CD4-positive, alpha-beta T cell treated with Interleukin-1 beta for 1 hour (primary cell): ENCODE measurements at places on chromosomes 7 and 10.
A peak's percentile ranks its signal among the peaks of the same experiment; 100 is the strongest.

GRCh38 chr7:141288626-141289025, 214.8 kb downstream of the TMEM178B start:
- no peak for DNase-seq

GRCh38 chr7:27153526-27153925, 1.1 kb upstream of the HOXA3 start:
- DNase-seq = no peak

DNA sequence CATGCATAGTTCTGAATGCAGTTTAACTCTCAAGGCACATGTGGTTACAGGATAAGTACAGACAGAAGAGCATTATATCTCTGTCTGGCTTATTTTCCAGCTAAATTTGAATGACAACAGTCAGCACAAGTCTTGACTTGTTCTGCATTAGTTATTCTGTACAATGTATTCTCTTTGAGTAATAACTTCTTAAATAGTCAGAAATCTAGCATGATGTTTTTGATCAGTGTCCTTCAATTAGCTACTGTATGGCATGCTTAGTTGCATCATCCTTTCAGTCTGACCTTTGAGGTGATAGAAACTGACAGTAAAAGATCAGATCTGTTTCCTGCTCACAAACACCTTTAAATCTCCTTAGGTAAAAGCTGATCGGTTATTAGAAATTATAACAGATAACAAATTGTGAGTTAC, 118.1 kb downstream of the ARL4A start:
- no peak for DNase-seq

- no peak for DNase-seq
These were observed 529.5 kb upstream of the PCDH15 start for GRCh38 chr10:55330486-55330885.

DNA sequence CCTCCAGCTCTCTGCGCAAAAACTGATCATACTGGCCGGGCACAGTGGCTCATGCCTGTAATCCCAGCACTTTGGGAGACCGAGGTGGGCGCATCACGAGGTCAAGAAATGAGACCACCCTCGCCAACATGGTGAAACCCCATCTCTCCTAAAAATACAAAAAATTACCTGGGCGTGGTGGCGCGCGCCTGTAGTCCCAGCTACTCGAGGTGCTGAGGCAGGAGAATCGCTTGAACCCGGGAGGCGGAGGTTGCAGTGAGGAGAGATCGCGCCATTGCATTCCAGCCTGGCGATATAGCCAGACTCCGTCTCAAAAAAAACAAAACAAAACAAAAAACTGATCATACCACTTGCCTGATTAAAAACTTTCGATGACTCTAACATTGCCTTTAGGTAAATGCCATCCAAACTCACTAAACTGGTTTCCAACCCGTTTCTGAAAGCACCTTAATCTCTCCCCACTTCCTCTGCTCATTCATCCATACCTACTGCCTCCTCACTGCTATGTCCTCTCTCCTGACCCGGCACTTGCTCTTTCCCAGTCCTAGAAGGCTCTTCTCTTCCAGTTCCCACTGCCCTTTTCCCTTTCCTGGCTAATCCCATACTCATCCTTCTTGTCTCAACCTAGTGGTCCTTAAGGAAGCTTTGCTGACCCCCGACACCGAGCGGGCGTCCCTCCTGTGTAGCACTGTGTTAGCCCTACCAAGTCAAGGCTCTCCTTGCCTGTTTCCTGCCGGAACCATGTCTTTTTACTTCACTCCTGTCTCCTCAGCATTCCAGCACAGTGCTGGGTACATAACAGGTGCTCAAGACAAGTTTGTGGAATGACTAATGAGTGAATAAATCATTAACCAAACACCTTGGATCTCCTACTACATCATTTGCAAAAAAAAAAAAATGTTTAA, 686 bp upstream of the MIOS start:
- no peak for DNase-seq

DNA sequence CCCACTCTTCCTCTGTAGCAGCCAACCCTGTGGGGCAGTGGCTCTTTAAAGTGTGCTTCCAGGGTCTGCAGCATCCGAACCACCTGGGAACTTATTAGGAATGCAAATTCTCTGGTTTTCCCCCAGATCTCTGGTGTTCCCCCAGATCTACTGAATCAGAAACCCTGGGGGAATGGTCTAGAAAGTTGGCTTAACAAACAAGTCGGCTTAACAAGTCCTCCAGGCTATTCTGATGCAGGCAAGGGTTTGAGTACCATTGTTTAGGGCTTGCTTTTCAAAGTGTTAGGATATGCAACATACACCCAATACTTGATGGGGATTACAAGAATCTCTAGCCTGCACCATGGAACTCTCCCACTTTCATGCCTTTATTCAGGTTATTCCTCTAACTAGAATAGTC, 126.3 kb downstream of the RALA start:
- no peak for DNase-seq

DNA sequence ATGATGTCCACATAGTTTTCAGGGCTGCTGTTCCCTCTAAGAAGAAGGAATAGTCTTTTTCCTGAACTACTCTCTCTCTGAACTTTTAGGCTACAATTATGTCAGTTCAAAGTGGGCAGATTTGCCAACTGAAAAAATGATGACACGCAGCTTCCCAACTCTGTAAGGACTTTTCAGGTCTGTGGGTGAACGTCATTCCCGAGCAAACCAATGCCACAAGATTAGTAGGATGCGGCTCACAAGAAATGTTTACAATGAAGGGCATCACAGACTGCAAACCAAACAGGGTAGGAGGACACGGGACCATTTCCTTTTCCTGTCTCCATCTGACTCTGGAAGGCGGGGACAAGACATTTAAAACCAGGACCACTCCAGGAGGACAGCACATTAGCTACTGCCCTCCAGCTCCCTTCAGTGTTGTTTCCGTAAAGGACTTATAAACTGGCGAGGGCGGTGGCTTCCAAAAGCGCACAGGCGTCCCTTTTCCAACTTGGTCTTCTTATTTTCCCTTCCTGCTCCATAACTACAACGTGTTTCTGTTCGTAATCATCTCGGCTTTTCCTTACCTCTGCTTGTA, 539 bp upstream of the MKLN1 start:
- peak; percentile 33 for DNase-seq

- no peak for DNase-seq
These were observed 162.2 kb downstream of the PKD1L1 start for GRCh38 chr7:47785923-47786556.

DNA sequence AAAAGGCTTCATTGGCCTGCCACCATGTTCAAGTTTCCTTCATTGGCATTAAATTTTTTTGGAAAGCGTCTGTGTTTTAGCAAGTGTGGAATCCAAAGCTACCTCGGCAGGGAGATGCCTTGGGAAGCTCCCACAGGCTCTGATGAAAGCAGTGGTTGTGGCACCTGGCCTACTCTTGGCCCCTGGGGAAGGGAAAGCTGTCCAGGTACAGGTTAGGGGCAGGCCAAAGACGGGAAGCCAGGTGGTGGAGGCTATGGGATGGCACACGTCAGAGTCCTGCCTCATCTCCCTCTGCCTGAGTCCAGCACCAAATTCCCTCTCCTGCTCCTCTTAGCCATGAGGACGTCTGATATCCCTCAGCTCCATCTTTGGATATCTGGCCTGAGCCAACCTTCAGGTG, 49.7 kb downstream of the C10orf120 start:
- no peak for DNase-seq

DNA sequence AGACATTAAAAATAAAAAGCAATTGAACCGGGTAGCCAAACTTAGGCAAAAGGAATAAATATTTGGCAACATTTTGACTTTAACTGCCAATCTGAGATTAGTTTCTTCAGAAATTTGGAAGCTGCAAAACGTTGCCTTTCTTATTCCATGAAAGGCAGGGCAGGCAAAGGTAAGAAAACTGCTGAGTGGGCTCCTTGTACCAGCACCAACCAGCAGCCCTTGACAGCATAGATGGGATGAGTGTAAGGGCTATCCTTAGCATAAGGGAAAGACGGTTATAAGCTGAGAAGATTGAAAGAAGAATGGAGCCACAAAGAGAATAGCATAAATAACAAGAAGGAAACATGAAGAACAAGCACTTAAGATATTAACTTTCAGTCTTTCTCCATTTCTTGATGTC, 28.6 kb downstream of the AP3M1 start:
- DNase-seq = no peak

DNA sequence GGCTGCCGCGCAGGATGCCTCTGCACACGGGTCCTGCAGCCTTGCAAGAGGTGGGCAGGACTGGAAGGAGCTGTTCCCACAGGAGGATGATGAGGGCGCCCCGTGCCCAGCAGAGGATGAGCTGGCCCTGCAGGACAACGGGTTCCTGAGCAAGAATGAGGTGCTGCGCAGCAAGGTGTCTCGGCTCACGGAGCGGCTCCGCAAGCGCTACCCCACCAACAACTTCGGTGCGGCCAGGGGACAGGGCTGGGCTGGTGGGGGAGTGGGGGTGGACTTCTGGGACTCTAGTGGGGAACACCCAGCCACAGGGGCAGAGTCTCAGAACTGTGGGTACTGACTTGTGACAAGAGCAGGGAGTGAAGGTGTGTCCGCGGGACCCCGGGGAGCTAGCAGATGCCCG, 16.0 kb downstream of the ZFYVE27 start:
- no peak for DNase-seq

DNA sequence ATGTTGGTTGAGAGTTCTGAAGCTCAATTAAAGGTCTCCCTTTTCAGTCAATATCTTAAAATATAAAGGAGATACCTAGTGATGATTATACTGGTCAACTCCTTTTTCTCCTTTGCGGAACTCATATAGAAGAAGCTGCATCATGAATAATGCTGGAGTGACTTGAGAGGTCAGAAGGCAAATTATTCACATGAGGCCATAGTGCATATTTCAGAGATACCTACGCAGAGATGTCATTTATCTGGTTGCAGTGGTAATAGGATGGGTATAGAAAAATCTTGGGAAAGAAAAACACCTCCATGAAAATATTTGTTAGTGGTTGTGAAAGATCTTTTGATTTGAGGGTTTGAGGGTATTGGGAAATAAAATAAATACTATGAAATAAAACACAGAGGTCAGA, 47.7 kb downstream of the NXPH1 start:
- DNase-seq = no peak

DNA sequence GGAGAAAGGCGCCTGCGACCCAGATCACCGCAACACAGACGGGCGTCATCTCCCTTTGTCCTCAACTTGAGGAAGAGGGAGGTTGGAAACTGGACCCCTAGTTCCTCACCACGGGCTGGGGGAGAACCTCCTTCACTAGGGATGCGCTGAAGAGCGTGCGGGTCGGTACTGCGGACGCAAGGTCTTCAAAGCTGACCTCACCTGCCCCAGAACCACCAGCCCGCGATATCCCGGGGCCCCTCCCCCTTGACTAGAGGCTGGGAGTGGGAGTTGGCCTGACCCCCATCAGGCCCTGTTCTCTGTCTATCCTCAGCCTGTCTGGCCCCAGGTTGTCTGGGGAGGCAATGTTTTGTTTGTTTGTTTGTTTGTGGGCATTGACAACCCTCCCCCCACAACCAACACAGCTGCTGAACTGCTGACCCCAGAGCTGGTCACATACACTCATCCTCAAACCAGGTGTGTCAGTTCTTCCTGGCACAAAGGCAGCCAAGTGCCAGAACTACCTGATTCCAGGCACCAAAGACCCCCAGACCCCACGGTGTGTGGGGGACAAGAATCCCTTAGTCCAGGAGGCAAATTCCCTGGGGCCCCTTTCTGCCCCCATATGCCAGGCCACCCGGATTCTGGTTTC, 2.9 kb downstream of the NPM3 start:
- no peak for DNase-seq

DNA sequence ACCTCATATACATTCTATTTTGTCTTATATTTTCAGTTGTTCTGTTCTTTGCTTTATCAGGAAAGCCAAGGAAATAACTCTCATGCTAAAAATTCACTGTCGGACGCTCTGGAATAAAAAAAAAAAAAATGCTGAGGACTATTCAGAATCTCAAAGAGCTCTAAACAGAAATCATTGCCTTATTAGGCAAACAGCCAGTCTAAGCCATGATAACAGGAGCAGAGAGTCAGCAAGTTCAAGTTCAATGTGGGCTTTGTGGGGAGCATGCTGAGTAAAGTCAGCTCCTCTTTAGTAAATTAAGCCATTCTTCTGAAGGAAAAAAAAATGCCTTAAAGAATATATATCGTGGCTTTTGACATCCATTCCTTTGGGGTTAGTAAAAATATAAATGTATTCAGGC, 13.6 kb upstream of the FAM13C start:
- DNase-seq = no peak

- DNase-seq = no peak
These were observed 51.2 kb upstream of the CFAP46 start for GRCh38 chr10:132993271-132994184.

DNA sequence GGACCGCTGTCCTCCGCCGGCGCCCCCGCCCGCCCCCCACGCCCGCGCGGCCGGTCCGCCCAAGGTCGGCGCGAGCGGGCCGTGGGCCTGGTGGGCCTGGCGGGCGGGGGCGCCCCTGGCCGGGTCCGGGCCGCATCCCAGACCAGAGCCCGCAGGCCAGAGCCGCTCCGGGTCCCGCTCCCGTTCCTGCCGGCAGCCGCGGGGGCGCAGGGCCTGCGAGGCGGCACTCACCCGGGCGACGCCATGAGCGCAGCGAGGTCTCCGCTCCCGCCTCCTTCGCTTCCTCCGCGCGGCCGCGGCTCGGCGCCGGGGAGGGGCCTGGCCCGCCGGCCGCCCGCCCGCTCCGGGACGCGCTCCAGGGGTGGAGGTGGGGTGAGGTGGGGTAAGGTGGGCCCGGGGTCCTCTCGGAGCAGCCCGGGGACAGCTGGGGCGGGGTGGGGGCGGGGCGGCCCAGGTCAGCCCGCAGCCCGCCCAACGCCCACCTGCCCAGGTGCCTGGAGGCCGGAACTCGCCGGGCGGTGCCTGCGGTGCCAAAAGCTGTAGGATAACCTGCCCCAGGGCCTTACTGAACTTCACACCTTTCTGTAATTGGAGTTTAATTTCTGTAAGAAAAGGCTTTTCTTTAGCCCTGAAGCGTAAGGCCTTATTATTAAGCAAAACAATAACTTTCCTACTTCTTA, at the start of gene URGCP:
TSS of gene URGCP (minus strand) at position 266 of the 680 bp plus-strand sequence. CDS start at position 245, 21 bp downstream.
- peak; percentile 41 for DNase-seq

DNA sequence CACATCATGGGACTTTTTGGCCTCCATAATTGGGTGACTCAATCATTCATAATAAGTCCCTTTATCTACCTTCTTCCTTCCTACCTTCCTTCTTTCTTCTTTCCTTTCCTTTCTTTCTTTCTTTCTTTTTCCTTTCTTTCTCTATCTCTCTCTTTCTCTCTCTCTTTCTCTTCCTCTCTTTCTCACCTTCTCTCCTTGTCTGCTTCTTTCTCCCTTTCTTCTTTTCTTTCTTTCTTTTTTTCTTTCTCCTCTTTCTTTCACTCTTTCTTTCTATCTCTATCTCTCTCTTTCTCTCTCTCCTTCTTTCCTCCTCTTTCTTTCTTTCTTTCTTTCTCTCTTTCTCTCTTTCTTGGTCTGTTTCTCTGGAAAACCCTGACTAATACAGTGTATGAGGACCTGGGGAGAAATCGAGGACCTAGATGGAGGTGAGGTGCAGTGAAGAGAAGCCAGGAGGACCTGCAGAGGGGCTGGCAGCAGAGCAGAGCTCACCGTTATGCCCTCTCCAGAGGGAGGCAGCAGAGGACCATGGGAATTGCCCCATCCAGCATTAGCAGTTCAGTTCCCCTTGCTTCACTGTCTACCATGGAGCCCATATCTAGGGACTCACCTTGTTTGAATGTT, 52.7 kb upstream of the BTRC start:
- peak; percentile 29 for DNase-seq
